Bronchial epithelial cell (primary cell): ENCODE measurements at places on chromosomes 1 and 21.

DNA sequence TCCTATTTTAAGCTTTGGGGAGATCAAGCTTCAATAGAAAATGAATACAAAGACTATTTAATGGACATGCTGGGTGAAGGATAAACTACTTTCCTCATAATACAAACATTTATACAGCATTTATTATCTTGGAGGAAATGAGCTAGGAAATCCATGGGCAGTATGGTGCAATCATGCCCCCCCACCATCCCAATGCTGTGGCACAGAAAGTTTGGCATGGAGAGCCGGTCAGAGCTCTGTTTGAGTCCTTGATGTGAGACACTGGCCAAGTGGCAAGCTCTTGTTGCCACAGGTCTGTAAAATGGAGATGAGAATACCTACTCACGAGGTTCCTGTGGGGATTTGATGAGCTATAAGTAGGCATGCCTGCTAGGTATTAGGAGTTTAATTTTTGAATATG lies 120.6 kb downstream of the MAB21L3 start:
- DNase-seq: no peak

DNA sequence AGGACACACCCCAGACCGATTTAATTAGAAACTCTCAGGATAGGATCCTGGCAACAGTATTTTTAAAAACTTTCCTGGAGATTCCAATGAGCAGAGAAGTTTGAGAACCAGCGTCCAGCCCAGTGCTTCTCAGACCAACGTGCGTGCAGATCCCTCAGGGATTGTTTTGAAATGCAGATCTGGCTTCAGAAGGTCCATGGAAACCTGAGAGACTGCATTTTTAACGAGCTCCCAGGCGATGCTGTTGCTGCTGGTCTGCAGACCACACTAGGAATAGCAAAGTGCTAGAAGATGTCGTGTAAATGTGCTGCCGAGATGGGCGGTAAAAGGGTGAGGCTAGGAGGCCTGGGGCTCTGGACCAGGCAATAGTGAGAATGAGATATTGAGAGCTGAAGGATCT lies 18.4 kb upstream of the CASQ1 start:
- no peak for DNase-seq

DNA sequence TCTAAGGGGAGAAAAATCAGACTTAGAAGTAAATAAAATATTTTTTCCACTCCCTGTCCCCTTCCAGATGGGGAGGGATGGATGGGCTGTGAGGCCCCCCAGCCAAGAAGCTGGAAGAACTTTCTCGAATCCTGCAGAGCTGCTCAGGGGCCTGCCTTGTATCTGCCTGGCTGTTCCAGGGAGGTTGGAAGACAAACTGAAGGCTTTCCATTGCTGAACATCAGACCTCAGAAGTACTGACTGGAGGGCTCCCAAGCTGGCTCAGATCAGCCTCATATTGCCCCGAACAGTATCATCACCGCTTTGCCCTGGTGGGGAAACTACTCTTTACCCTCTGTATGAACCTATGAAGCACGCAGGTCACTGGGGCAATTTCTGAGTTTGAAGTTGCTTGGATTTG lies 12.4 kb upstream of the F3 start:
- no peak for DNase-seq

DNA sequence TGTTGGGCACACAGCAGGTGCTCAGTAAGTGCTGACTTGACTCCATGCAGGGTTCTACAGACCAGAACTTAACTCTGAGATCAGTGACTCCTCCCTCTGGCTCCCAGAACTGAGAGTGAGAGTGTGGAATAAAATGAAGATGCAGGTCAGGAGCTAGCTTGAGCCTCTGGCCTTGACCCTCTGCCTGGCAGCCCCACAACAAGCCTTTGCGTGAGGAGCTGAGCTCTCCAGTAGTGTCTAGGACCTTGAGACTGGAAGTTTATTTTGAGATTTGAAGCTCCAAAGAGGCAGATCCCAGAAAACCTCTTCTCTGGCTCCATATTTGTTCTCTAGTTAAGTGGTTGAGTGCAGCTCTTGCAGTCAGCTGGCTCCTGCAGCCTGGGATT lies 3.4 kb upstream of the WNT2B start:
- DNase-seq: no peak

DNA sequence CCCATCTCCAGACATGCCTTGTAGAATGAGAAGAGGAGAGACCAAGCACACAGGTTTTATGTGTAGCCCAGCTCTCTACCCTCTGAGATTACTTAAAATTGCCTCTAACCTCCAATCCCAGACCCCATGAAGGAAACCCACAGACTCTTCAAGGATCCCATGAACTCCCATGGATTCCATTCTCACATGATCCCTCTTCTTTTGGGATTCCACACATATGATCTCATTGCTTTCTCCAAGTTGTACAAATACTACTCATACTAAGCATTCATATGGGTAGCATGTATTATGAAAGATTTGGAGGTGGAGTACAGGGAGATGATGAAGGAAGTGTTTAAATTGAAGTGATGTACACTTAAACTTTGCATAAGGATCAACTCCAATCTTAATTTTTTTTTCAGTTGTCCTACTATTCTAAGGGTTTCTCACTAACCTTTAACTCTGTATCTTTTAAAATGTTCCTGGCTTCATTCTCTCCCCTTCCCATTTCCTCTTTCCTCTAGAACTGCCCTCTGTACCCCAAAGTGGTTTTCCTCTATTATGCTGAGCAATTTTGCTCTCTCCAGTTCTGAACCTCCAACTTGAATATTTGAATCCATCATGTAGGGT lies 41.6 kb downstream of the MFSD2A start:
- peak; percentile 48 for DNase-seq

DNA sequence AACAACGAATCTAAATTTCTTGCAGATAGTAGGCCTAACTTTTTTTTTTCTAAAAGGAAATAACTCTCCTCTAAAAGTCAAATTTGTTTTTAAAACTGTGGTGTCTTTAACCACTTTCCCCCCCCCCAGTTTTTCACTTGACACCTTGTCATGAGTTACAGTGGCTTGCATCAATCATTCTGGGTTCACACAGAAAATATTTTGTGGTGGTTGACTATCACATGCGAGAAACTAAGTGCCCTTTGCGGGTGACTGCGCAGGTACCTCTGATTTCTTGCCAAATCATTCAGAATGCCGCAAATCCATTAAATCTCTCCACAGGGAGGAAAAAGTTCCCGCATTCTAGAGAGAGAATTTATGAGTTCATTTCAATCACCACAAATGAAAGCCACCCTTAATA lies 23.8 kb upstream of the SAMSN1 start:
- DNase-seq: no peak

DNA sequence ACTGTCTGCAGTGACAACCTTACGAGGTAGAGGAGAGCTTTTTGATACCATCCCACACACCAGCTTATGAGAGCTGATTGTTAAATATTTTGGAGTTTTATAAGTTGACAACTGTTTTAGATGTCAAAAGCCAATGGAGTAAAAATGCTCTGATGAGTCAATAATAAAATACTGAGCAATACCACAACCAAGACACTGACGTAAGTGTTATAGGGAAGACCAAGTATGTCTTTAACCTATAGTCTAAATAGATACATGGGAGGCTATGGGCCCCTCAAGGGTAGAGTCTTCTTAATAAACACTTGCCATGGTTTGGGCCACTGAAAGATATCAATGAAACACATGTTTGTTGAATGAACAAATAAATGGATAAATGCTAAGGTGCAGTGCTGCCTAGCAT lies 49.2 kb downstream of the DUSP10 start:
- no peak for DNase-seq

GRCh38 chr1:113372546-113372945 lies 17.8 kb upstream of the MAGI3 start:
- no peak for DNase-seq
